ENCODE measurements at places on chromosomes 4 and X.

DNA sequence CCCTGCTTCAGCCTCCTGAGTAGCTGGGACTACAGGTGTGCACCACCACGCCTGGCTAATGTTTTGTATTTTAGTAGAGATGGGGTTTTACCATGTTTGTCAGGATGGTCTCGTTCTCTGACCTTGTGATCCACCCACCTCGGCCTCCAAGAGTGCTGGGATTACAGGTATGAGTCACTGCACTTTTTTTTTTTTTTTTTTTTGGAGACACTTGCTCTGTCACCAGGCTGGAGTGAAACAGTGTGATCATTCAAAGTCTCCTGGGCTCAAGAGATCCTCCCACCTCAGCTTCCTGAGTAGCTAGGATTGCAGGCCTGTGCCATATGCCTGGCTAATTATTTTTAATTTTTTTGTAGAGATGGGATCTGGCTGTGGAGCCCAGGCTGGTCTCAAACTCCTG is 338.8 kb downstream of the PPP3CA start:
- no peak for DNase-seq

- DNase-seq: peak; percentile 36
Observed at GRCh38 chr4:94339779-94340178, 2.9 kb downstream of the HPGDS start.

DNA sequence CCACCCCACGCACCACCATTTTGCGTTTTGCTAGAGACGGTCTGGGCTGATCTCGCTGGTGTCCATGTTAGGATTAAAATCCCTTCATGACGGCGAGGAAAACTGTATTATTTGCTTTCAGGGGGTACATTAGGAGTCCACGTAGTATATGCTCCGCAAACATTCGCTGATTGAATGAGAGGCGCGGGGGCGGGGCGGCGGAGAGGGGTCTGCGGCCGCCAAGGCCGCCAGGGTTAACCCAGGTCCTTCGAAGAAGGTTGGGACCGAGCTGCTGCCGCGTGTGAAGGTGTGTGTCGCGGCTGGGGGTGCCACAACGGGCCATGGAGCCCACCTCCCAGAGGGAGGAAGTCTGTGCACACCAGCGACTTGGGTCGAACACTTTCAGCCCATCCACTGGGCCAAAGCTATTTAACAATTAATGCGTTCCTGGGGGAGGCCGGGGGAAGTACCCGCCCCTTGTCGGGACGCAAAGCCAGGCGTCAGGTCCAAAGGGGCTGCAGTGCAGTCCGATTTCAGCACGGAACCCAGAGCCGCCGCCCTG is 6.4 kb upstream of the PITX2 start:
- no peak for DNase-seq

- DNase-seq: no peak
Observed at GRCh38 chr4:157220371-157220881, at the start of gene GRIA2. Gene GRIA2, plus strand, starts transcription at chr4:157220728. Its CDS starts 315 bp downstream, at chr4:157221043.

GRCh38 chr4:34412911-34413310 is 1831.4 kb downstream of the ARAP2 start:
- DNase-seq: no peak

- no peak for DNase-seq
Observed at GRCh38 chrX:106672527-106672926, 54.0 kb upstream of the RNF128 start.

DNA sequence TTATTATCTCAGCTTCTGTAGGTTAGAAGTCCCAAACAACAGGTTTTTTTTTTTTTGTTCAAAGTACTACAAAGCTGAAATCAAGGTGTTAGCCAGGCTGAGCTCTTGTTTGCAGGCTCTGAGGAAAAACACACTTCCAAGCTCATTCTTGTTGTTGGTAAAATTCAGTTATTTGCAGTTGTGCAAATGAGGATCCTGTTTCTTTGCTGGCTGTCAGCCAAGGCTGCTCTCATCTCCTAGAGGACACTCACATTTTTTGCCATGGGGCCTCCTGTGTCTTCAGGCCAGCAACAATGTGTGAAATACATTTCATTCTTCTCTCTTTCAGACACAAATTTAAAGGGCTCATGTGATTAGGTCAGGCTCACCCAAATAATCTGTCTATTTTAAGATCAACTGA is 60.3 kb upstream of the HSD17B10 start:
- no peak for DNase-seq

- DNase-seq: no peak
Observed at GRCh38 chr4:158322109-158322508, 111.8 kb downstream of the TMEM144 start.

Data from CD4-positive, alpha-beta T cell treated with Interleukin-10 for 1 hour (primary cell).